ENCODE measurements at places on chromosomes 12 and 14. TPM values are rescaled to one million over a fixed set of nuclear protein-coding genes. Genes with fewer than 3 reads are reported as not detected.

GRCh38 chr14:100532906-100533655, 54.1 kb downstream of the BEGAIN start:
- DNase-seq: peak; percentile 30

DNA sequence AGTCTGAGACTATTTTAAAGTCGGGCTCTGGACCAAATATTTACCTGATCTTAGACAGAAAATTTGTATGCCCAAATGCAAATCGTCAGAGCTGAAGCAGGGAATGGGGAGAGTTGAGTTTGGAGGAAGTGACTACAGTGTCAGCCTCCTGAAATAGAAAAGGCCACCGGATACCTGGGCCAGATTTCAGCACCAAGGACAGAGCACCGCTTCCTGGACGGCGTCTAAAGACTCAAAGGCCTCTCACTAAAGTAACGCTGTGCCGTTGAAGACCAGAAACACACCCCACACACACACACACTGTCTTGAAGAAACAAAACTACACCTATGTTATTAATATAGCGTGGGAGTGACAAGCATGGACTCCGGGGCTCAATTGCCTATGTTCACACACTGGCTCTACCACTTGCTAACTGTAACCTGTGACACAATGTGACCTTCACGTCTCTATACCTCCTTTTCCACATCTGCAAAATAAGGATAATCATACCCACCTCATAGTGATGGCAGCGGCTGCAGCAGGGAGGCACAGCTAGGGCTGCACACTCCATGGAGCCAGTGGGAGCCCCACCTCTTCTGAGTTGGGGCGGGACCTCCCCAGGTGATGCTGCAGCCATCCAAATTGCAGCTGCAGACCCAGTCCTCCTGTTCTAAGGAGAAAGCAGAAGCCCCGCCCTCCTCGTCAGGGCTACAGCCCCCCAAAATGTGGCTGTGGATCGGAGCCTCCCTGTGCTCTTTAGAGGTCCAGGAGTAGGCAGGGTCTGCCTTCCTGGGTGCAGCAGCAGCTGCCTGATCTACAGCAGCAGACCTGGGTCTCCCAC, 35.6 kb downstream of the KRT76 start:
- peak; percentile 79 for DNase-seq

GRCh38 chr12:19683178-19683927, 244.1 kb downstream of the AEBP2 start:
- DNase-seq: no peak

- DNase-seq: no peak
Observed at GRCh38 chr14:101186992-101187815, 283.7 kb upstream of the RTL1 start.

DNA sequence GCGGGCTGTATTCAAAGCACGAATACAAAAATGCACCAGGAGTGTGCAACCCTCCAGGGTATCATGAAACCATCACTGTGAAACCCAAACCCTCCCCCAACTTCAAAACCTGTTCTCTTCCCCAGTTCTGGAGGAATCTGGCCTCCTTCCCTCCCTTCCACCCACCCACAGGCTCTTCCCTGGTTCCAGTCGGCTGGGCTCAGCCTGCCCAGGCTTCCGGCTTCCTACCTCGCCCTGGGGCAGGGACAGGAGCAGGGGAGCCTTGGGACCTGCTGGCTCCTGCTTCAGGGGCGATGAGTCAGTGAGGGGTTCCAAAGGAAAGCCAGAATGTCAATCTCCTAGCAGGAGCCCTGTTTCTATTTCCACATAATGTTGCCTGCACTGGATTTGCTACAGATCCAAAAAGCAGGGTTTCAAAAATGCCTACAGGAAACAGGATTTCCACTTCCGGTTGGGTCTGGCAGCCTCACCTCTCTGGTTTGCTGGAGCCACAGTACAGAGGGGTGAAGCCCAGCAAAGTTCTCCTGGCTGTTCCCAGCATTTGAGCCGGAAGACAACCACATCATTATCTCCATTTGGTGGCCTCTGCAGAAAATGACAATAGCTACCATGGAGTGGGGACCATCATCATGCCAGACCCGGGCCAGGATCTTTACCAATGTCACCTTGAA, 278.3 kb downstream of the DPF3 start:
- DNase-seq: no peak

GRCh38 chr12:62725781-62726180, 209.2 kb downstream of the PPM1H start:
- DNase-seq: no peak

Gene ACVRL1
- total RNA-seq: 37.1 TPM

Gene BMP4
- 44.2 TPM for total RNA-seq

DNA sequence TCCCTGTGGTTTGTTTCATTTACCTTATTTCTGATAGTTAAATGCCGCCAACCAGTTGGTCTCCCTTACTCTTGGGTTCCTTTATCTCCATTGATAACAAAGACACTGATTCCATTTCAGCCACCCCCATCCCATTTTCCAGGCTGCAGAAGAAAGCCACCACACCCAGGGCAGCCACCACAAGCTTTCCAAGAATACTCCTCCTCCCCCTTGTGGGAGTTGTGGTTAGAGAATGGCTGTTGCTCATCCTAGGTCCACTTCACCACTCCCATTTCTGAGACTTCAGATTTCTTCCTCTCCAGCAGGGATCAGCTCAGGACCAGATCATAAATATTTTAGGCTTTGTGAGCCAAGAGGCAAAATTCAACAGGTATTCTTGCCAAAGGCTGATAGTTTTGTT, 73.9 kb downstream of the ANO4 start:
- DNase-seq: no peak

Gene ALKBH2
- total RNA-seq: 8.3 TPM

DNA sequence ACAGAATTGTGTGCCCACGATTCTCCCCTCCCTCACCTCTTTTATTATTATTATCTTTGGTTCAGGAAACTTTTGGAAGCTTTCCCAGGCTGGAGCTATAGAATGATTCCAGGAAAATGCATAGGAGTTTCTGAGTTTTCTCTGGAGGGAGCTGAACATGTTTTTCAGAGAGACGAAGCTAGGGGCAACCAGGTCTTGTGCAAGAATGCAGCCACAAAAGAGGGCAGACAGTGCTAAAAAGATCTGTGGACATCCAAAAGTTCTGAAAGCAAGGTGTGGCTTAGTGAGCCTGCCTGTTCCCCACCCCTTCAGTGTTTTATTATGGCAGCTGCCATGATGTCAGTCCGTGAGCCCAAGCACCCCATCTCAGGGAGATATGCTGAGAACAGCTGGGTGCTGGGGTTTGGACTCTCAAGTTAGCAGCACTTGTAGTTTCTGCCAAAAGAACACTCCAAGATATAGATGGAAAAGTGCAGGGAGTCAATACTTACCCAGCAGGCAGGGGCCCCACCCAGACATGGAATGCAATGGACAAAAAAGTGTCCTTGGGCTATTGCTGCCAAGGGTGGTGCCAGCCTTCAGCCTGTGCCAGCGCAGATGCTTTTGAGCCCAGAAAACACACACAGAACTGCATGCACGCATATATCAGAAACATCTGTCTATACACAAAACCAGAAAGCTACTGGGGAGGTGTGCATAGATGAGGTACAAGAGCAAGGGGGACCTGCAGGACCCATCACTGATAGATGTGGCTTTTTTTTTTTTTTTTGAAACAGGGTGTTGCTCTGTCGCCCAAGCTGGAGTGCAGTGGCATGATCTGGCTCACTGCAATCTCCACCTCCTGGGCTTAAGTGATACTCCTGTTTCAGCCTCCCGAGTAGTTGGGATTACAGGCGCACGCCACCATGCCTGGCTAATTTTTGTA, 17.0 kb upstream of the IRF2BPL start:
- DNase-seq: peak; percentile 76

Gene TAS2R43
- total RNA-seq: 0.35 TPM

Gene OR6S1
- not detected for total RNA-seq

DNA sequence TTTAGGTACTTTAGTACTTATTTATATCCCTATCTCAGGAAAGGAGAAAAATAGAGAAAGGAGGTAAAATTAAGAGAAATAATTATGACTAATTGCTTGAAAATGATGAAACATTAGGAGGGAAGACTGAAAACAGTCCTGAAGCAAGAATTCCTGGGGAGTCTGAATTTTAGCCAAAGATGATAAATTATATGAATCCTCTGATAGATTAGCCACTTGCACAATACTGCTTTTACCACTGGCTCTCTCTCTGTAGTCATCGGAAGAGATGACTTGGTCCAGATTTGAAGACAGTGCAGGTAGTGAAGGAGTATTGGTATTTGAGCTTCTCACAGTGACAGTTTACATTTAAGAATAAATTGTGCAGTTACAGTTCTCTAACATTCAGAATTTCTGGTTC, 83.8 kb upstream of the CLEC14A start:
- DNase-seq: no peak

- no peak for DNase-seq
Observed at GRCh38 chr14:77908847-77909246, 108.9 kb downstream of the ADCK1 start.

Gene SLC7A8
- total RNA-seq: 98.5 TPM

DNA sequence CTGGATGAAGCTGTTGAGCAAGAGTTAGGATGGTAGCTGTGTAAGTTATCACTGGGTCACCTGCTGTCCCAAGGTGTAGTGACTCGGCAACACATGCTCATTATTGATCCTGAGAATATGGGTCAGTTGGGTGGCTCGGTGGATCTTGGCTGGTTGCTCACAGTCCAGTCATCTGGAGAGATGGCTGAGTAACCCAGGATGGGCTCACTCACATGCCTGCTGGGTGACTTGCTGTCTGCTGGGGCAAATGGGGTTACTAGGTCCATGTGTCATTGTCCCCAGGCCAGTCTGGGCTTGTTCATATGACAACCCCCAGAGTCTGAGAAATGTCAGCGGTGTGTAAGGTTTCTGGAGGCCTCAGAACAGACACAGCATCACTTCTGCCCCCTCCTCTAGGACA, 69.5 kb downstream of the SLC15A4 start:
- DNase-seq: no peak

Gene JPH4
- total RNA-seq: 1.2 TPM

DNA sequence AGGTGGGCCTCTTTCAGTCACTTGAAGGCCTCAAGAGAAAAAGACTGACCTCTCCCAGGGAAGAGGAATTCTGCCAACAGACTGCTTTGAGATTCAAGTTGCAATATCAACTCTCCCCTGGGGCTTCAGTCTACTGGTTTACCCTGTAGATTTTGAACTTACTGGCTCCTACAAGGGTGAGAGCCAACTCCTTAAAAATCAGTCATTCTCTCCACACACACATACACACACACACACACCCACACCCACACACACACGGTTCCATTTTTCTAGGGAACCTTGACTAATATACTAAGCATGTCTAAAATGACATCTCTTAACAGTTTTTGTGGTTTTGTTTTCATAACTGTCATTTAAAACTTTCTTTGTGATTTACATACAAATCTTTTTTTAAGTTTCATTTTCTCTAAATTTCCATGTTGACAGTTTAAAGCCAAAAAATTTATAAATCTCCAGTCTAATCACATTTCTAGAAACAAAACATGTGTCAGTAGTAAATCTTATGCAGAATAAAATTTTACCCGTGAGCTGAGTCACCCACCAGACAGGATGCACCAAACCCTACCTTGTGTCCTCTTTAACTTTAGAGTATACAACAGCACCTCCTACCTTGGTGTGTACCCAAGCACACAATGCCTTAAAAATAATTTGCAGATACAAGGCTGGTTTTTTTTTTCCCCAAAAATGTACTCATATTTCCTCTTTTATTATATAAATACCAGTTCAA, 394.6 kb downstream of the AEBP2 start:
- DNase-seq: no peak

Gene CEP170B
- 95.6 TPM for total RNA-seq

Gene FNTB
- 16.7 TPM for total RNA-seq

GRCh38 chr14:83294941-83295340, 1761.3 kb upstream of the SEL1L start:
- no peak for DNase-seq

Gene ESYT1
- total RNA-seq: 111 TPM

Gene EFCAB11
- total RNA-seq: 16.1 TPM

Gene COX8C
- 0.43 TPM for total RNA-seq

DNA sequence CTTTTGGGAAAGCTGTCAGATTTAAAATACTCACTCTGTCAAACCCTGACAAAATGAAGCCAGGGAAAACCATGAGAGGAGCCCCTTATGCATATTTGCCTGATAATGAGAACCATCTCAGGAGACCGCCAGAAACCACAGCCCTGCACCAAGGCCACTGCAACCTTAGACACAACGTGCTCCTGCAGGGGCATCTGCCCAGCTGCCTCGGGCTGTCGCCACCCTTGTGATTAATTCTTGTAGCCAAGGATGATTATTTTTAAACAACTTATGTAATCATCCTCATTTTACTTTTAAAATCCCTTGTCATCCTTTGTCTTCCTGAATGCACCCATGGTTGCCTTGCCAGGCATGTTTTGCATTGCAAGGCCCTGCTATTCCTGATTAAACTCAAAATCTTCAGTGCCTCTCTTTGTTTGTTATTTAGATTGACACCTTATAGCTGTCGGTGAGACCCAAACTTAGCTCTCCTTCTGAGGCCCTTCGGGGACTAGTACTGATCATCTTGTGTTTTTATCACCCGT, 766.4 kb upstream of the TMEM132C start:
- no peak for DNase-seq

- DNase-seq: no peak
Observed at GRCh38 chr14:94284221-94284620, 8.8 kb downstream of the SERPINA10 start.

- DNase-seq: no peak
Observed at GRCh38 chr14:90300611-90301047, 31.1 kb downstream of the NRDE2 start.

GRCh38 chr12:88867510-88867909, 287.2 kb upstream of the KITLG start:
- no peak for DNase-seq

GRCh38 chr12:92641291-92641690, 61.5 kb upstream of the PLEKHG7 start:
- no peak for DNase-seq

Measured in mucosa of gallbladder (tissue), 1 donor.